Uterus (tissue), 4 donors: ENCODE measurements at places on chromosomes 12 and 14. TPM values are rescaled to one million over a fixed set of nuclear protein-coding genes. Genes with fewer than 3 reads are reported as not detected.

The BIN2 gene
- total RNA-seq = 3.4 TPM

The ANKRD13A gene
- total RNA-seq = 32.5 TPM

The TAS2R8 gene
- total RNA-seq = not detected

The PTGDR gene
- total RNA-seq = 1.5 TPM

The TMTC1 gene
- total RNA-seq = 75.0 TPM

The SLCO1B1 gene
- total RNA-seq = not detected

The PLXNC1 gene
- 11.6 TPM for total RNA-seq

The KRT2 gene
- total RNA-seq = not detected

The RTN1 gene
- 4.2 TPM for total RNA-seq

The CMA1 gene
- total RNA-seq = not detected

The NRXN3 gene
- total RNA-seq = 2.9 TPM
